ENCODE measurements at places on chromosomes 13 and 19.

- DNase-seq = no peak
Measured at GRCh38 chr19:51448411-51449016, 9.7 kb downstream of the SIGLEC8 start.

DNA sequence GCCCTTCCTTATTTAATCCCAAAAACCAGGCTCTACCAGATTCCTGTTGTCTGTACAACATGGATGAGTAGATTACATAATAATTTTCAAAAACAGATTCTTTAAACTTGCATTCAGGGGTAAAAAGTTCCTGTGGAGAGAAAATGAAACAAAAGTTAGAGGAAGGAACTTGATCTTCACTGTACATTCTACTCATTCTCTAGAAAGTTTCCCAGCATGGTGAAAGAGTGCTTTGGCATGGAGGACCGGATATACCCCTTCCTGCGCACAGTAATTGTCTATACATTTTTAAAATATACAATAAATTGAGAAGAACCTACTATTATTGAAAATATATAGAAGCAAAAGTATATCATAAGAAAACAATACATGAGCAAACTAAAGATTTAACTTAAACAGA is 274.2 kb downstream of the ITGBL1 start:
- no peak for DNase-seq

- DNase-seq = no peak
Measured at GRCh38 chr13:109496216-109496615, 290.2 kb downstream of the IRS2 start.

DNA sequence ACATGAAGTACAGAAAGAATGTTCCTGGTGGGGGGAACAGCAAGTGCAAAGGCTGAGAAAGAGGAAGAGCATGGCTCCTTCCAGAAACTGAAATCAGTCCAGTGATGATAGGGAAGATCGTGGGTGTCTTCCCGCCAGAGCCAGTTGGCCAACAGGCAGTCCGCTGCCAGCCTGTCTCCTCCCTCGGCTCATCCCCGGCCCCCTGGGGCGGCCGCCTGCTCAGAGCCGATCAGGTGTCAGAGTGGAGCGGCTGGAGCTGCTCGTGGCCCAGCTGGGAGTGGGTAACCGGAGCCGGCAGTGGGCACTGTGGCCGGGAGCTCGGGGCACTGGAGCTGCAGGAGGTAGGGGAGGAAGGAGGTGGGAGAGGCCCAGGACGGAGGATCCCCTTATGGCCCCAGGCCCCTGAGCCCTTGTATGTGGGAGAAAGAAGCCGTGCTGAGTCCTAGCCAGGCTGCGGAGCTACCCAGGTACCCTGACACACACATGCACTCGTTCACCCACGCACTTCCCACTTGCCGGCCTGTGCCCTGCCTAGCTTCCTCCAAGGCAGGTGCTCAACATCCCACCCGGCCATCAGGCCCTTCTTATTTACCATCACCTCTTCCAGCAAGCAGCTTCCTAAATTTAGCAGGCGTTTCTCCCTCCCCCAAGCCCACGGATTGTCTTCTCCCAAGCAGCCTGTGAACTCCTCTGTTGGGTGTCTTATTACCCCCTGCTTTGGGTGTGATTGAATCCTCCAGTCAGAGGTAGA is 1.7 kb downstream of the ANKRD24 start:
- peak; percentile 86 for DNase-seq

DNA sequence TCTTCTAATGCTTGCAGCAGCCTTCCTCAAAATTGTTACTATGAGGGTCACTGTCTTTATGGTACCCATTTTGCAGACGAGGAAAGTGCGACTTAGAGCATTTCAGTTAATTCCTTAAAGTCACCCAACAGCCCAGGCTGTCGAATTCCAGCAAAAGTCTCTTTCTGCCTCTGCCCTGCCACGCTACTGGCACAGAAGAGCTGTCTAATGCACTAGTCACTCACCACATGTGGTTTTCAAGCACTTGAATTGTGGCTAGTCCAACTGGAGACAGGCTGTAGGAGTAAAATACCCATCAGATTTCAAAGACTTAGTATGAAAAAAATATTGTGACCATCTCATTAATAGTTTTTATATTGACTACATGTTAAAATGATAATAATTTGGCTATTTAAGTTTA is 1.7 kb downstream of the FPR1 start:
- peak; percentile 81 for DNase-seq

DNA sequence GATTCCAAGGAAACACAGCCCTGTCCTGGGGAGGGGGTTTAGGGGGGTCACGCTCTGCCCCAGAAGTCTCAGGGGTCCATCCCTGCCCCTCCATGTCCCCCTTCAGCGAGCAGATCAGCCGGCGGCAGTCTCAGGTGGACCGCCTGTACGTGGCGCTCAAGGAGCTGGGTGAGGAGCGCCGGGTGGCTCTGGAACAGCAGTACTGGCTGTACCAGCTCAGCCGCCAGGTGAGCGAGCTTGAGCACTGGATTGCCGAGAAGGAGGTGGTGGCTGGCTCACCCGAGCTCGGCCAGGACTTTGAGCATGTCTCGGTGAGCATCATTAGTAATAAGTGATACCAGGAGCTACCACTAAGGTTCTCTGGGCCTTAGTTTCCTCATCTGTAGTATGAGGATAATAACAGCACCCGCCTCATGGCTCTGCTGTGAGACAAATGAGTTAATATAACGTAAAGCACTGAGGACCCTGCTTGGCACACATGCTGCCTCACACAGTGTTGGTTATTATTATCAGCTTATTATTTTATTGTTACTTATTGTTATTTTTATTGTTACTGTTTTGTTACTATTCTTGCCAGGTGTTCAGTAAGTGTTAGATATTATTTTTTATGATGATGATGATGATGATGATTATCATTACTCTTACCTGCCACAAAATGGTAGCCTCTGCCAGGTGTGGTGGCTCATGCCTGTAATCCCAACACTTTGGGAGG is 20.5 kb upstream of the SHKBP1 start:
- DNase-seq = no peak

DNA sequence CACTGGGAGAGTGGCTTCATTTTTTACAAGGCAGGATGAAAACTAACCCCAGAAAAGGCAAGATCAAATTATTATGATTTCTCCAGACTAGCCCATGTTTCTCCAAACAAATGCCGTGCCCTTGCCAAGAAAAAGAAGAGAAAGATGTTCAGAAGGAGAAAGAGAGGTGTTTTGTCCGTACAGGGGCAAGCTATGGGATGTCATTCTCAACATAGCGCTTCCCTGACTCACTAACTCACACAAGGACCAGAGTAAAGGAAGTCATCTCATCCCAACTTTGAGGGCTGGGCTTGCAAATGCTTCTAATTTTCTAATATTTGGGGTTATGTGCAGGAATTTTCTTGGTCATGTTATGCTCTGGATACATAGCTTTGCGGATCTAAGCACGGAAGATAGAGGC is 224.2 kb upstream of the MAB21L1 start:
- no peak for DNase-seq

GRCh38 chr19:56839652-56840450 is 675 bp downstream of the PEG3 start:
- no peak for DNase-seq

- DNase-seq = peak; percentile 44
Measured at GRCh38 chr13:48731957-48732569, 78.3 kb downstream of the CYSLTR2 start.

DNA sequence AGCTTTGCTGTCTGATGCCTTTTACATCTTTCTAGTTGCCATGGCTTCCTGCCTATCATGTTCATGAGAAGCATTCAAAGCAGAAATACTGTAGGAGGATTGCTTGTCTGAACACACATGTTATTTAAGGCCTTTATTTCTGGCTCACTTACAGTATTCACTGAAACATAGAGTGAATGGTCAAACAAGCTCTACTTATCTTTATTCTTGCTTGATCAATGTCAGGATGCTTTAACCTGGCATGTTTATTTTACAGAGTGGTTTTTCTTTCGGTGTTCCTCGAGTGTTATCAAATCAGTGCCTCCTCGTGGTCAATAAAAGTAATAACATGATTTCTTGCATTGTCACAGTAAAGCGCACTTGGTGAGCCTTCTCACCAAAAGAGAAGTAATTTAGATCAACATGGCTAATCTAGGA is 73.5 kb upstream of the PCDH17 start:
- DNase-seq = peak; percentile 3

DNA sequence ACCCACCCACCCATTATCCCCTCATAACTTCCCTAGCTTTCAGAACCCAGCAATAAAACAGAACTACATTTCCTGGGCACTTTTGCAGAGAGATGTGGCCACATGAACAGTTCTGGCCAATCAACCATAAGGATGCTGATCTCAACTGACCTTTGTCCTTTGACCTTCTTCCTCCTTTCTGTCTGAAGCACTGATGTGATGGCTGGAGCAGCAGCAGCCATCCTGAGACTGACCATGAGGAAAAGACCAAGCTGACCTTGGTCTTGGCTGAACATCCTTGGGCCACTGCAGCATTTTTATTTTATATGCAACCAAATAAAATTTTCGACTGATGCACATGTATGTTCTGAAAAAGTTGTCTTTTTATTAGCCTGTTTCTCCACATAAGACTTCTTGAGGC is 33.1 kb upstream of the CACNA1A start:
- no peak for DNase-seq

- peak; percentile 86 for DNase-seq
Measured at GRCh38 chr13:58655086-58655485, 1023.5 kb downstream of the PCDH17 start.

DNA sequence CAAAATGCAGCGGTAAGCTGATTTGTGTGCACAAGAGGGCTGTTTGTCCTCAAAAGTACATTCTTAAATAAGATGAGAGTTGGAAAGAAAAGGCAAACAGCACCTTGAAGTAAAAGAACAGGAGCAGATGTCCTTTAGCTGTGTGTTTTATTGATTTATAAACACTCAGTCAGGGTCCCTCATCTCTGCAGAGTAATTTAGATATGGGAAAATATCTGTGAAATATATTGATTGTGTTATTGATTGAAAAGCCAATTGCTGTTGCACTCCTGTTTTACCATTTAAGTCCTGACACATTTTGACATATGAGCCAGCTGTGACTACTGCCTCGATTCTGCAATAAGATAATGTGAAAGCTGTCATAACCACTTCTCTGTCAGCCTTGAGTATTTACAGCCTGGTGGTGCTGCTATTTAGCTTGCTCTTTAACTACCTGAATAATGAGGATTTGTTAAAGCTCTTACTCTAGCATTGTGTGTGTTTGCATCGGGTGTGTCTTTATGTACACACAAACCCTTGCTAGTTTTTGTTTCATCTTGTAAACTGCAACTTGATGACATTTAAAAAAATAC is 550.1 kb downstream of the DACH1 start:
- DNase-seq = no peak
